ENCODE measurements at places on chromosomes 3 and 15.

DNA sequence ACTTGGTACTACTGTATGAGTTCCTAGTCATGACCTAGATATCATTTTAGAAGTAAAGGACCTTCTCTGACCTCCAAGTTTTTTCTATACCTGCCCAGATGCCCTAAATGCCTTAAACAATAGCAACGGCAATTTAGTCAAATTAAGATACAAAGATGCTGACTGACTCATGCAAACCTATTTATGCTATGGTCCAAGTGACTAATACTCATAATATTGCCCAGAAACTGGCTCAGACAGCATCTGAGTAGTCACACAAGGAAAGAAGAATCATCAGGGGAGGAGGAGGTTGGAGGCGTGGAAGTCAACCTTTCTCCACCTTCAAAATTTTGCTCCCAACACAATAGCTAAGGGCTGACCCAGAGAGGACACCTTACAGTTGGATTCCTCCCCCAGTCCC is 6.8 kb downstream of the FYCO1 start:
- DNase-seq: no peak

DNA sequence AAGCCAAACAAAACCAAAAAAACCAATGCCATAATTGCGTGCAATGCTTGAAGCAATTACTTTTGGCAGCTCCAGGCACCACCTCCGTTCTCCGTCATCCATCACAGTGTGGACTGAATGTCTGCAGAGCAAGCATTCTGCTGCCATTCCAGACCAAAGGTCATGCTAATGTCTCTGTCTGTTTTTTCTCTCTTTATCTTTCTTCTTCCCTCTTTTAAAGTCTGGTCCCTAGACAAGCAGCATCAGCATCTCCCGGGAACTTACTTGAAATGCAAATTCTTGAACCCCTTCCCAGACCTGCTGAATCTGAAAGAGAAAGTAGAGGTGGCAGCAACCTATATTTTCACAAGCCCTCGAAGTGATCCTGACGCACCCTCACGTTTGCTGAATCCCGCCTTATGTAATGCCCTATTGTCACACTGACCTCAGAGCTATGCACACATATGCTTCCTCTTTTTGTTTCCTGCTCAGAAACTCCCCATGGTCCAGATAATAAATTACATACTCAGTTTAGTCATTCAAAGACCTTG is 297.3 kb upstream of the PROK2 start:
- DNase-seq: no peak

GRCh38 chr3:63095-63765 is 133.3 kb upstream of the CHL1 start:
- DNase-seq: no peak

GRCh38 chr3:28915741-28916500 is 364.9 kb upstream of the RBMS3 start:
- DNase-seq: peak; percentile 57

- no peak for DNase-seq
Measured at GRCh38 chr3:19216669-19217337, 68.5 kb downstream of the KCNH8 start.

- DNase-seq: peak; percentile 82
Measured at GRCh38 chr3:10459954-10460754, 45.2 kb downstream of the ATP2B2 start.

- DNase-seq: no peak
Measured at GRCh38 chr15:64611085-64611725, 150.8 kb downstream of the ZNF609 start.

DNA sequence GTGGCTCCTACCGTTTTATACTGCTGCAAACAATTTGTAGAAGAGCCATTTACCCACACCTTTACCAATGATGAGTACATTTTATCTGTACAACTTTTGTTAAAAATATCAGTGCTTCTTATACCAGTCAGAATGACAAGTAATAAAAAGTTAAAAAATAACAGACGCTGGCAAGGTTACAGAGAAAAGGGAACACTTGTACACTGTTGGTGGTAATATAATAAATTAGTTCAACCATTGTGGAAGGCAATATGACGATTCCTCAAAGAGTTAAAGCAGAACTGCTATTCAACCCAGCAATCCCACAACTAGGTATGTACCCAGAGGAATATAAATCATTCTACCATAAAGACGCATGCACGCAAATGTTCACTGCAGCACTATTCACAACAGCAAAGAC is 51.9 kb downstream of the ARRDC4 start:
- no peak for DNase-seq

GRCh38 chr3:194212845-194213331 is 76.9 kb downstream of the HES1 start:
- DNase-seq: no peak

DNA sequence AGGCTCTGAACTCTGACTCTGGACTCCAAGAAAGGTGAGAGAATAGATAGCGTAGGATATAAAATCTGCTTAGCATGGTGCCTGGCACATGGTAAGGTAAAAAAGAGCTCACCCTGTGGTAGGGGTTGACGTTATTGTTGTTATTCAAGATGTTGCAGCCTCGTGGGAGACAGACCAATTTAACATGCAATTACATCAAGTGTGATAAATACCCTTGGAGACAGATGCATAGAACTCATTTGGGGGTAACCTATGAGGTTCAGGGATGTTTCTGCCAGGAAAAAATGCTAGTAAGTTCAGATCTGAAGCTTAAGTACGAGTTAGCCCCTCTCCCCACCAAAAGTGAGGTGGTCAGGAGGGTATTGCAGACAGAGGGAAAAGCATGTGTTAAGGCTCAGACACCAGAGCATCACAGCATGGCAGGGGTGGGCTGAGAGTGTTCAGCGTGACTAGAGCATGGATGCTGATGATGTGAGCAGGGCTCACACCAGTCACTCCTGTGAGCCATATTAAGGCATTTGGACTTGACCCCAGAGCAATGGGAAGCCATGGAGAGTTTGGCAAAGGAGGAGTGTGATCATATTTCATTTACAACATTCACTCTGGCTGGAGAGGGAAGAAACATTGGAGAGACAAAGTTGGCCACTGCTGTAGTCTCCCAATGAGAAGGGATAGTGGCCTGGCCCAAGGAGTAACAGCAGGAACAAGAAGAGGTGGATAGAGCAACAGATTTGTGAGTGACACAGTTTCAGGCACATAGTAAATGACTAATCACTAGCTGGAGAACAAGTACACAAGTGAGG is 181.0 kb downstream of the UACA start:
- no peak for DNase-seq

GRCh38 chr3:149450281-149450680 is 24.2 kb upstream of the TM4SF4 start:
- DNase-seq: no peak

DNA sequence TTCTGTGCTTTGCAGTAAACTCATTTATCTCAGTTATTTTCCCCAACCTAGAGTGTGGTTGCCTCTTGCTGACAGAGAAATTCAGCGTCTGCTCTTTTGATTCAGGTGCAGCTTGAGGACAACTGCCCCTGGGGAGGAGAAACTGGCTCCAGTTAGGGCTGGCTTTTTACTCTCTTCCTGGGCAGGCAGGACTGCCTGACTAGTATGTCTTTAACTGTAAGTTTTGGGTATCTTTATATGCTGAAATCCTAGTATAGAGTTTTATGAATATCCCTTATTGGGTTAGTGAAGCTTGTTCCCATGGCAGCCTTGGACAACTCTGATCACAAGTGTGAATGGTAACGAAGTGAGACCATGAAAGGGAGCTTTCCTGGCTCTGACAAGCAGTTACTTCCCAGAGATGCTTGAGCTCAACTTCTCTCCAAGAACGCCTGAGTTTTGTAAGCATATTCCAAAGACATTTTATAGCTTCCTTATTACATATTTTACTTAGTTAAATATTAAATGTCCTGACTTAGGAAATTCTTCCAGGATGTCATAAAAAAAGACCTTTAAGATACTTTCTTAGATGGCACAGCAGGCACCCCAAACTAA is 27.1 kb downstream of the CCNB2 start:
- DNase-seq: no peak

DNA sequence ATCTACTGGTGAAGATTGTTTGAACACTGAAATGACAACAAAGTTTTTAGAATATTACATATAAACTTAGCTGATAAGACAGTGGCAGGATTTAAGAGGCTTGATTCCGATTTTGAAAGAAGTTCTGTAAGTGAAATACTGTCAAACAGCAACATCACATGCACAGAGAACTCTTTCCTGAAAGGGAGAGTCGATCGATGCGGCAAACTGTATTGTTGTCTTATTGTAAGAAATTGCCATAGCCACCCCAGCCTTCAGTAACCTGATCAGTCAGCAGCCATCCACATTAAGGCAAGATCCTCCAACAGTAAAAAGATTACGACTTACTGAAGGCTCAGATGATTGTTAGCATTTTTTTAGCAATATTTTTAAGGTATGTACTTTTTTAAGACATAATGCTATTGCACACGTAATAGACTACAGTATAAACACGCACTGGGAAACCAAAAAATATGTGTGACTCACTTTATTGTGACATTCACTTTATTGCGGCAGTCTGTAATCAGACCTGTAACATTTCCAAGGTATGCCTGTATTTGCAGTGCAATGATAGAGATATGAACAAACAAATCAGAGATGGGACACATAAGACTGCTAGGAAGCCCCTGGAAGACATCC is 225.6 kb upstream of the UBE2E1 start:
- no peak for DNase-seq

- DNase-seq: no peak
Measured at GRCh38 chr3:112035241-112035640, 705 bp downstream of the TMPRSS7 start.

DNA sequence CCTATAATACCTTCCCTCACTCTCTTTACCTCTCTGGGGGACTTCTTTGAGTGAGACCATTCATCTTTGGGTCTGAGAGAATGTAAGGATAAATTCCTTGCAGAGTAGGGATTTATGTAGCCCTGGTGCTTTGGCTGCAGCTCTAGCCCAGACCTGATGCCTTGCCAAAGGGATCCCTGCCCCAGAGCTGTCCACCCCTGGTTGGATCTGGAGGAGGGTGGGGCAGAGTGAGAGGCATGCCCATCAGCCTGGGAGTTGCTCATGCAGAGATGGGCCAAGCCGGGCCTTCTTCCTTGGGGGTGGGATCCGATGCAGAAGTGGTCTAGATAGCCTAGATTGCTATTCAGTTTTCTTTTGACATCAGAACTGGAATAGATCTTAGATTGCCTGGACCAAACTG is 31.5 kb downstream of the RTP1 start:
- DNase-seq: no peak

DNA sequence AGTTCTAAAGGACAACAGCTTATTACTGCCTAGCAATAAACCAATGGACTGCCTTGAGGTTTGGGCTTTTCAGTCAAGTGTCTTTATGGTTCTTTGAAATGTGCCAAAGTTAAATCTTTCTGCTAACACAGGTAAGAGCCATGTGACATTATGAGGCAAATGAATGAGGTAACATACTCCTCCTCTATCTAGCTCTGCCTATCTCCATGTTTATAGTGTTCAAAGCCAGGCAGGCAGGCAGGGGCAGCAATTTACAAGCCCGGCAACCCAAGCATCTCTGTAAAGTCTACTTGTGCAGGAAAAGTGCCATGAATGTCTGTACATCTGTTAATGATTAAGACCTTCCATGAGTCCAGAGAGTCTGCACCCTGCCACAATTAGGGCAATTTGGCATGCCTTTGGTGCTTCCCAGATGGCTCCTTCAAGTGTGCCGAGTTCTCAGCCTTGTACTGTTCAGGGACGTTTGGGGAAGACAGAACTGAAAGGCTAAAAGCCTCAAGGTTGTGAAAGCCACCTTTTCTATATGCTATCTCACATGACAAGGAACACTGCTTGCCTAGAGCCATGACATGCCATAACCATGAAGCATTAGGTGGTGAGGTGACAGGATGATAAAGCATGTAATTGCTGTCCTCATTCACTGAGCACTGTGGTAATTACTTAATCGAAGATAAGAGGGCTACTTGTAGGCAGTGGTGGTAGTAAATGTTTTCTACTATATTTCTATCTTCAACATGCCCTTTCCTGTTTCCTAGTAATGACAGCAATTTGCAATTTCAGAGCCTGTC is 41.4 kb upstream of the EIF1B start:
- DNase-seq: no peak

DNA sequence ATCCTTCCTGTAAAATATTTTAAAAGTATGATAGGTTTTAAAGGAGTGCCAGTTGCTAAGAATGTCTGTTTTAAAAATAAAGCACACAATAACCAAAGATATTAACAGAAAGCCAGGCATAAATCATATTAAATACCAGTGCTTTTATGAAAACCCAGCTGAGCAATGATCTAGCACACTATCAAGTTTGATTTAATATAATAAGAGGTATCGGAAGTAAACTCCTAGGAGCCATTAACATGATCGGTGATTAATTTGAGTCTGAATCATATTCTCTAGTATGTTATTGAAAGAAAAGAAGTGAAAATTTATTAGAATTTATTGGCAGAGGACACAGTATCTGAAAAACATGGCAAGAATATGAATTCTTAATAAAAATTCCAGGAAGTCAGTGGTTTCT is 91.7 kb downstream of the SPATA16 start:
- DNase-seq: no peak

DNA sequence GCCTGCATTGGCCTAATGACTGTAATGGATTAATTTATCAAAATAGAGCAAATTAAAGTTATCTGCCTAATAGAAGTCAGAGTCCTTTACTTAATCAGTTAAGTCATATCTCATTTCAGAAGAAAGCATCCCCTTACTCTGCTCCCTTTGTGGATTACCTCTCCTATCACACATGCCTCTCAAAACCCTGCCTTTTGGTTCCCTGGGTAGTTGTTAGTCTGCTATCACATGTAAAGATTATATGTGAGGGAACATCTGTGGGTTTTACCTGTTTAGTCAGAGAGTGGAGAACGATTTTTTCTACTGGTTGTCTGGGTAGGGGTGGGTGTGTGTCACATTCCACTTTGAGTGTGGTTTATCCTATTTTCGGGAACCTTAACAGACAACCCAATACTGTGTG is 16.4 kb downstream of the UBE2E2 start:
- no peak for DNase-seq

DNA sequence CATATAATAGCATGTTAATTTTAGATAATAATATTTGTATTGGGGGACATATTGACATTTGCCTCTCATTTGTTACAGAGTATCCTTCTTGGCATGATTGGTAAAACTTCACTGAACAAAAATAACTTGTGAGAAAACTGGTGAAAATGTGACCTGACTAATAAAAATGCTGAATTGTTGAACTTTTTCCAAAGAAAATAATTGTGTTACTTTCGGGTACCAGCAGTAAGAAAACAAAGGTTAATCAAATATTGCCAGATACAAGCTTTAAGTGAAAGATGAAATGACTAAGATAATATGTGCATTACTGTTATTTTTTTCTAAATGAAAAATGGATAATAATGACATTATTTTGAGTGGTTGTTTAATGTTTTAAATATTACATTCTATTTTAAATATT is 15.2 kb downstream of the SLC12A1 start:
- no peak for DNase-seq

GRCh38 chr3:88984256-88984655 is 123.2 kb upstream of the EPHA3 start:
- no peak for DNase-seq

All from activated CD4-positive, alpha-beta T cell treated with anti-CD3 and anti-CD28 coated beads for 36 hours (primary cell).